ENCODE measurements at places on chromosomes 7 and 10. TPM values are rescaled to one million over a fixed set of nuclear protein-coding genes. Genes with fewer than 3 reads are reported as not detected.

Gene ACSM6
- total RNA-seq, result not detected

Gene DMBT1
- not detected for total RNA-seq

Gene LIPJ
- total RNA-seq, result not detected

Gene NFKB2
- 313 TPM for total RNA-seq

Gene ZNF467
- total RNA-seq, result not detected

Gene SPAG6
- 0.96 TPM for total RNA-seq

Gene CCL26
- total RNA-seq, result not detected

Gene NACAD
- 0.05 TPM for total RNA-seq

Gene CNPY1
- total RNA-seq, result not detected

Gene AKR1D1
- not detected for total RNA-seq

Gene LARP4B
- total RNA-seq, result 124 TPM

Gene SLC18A2
- total RNA-seq, result not detected

Gene CHRM2
- not detected for total RNA-seq

Gene UCMA
- not detected for total RNA-seq

Gene COL13A1
- total RNA-seq, result not detected

Gene ZNF33B
- total RNA-seq, result 23.3 TPM

Gene HOXA6
- total RNA-seq, result not detected

Gene SPDYE1
- 0.12 TPM for total RNA-seq

Gene GIMAP1
- 27.2 TPM for total RNA-seq

Gene JCAD
- 0.78 TPM for total RNA-seq

Gene UNCX
- not detected for total RNA-seq

Gene NEURL1
- 2.3 TPM for total RNA-seq

Gene PLAC9
- total RNA-seq, result not detected

Gene CABCOCO1
- not detected for total RNA-seq

Gene GBX1
- total RNA-seq, result not detected

Data from T-helper 1 cell treated with Interleukin-12 subunit alpha and Interleukin-12 subunit beta and Interleukin-4 antibody, amounts not matched to agents 30 ng/mL and 1 ng/mL, for 36 hours (primary cell).